Substantia nigra (tissue), 51 donors: ENCODE measurements at places on chromosomes 1 and 21.

DNA sequence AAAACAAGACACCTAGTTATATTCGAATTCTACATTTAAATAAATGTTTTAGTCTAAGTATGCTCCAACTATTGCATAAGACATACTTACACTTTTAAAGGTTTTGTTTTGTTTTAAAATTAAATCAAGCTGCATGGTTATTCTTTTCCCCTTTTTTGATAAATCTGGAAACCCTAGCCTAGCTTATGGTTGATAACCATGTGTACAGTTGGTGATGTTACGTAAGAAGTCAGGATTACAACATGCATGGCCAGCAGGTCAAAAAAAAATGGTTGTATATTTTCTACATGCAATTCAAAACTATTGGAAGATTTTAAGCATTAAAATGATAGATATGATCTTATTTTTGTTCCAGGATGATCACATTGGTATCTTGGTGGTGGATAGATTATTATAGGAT is 1600.6 kb downstream of the PLA2G4A start:
- no peak for DNase-seq

DNA sequence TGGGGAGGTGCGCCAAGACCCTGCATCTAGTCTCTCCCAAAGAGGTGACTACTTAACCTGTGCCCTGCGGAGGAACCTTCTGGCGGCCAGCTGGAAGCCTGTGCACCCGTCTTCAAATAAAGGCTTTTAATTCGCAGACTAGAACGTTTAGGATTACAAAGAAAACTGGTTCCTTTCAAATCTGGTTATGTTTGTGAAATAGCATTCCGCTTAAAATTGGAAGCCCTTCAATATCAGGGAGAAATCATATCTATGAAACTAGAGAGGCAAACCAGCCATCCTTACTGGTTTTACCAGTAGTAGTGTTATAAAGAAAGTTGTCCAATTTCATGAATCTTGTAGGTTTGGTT is 250.8 kb downstream of the FAM72C start:
- no peak for DNase-seq

- no peak for DNase-seq
Observed at GRCh38 chr1:228853637-228854036, 118.4 kb downstream of the RHOU start.

- no peak for DNase-seq
Observed at GRCh38 chr1:88973520-88974137, 18.8 kb downstream of the KYAT3 start.

- DNase-seq = no peak
Observed at GRCh38 chr1:106278716-106279115, 777.8 kb upstream of the PRMT6 start.

DNA sequence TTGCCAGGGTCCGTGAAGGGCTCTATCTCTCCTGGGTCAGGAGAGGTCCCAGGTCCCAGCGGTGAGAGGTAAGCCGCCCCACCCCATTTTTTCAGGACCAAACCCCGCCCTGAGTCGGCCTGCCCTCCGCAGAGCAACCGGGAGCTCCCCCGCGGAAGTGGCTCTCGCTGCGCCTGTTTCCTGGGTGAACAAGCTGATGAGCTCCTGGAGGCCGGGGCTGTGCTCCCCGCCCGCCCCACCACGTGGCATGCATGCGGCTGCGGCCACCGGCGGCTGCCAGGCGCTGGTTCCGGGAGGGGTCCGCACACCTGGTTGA is 32.0 kb downstream of the ZBTB17 start:
- no peak for DNase-seq

- no peak for DNase-seq
Observed at GRCh38 chr21:22536509-22536908, 1538.3 kb downstream of the NCAM2 start.

GRCh38 chr21:34333121-34333739 is 30.6 kb upstream of the KCNE2 start:
- no peak for DNase-seq

DNA sequence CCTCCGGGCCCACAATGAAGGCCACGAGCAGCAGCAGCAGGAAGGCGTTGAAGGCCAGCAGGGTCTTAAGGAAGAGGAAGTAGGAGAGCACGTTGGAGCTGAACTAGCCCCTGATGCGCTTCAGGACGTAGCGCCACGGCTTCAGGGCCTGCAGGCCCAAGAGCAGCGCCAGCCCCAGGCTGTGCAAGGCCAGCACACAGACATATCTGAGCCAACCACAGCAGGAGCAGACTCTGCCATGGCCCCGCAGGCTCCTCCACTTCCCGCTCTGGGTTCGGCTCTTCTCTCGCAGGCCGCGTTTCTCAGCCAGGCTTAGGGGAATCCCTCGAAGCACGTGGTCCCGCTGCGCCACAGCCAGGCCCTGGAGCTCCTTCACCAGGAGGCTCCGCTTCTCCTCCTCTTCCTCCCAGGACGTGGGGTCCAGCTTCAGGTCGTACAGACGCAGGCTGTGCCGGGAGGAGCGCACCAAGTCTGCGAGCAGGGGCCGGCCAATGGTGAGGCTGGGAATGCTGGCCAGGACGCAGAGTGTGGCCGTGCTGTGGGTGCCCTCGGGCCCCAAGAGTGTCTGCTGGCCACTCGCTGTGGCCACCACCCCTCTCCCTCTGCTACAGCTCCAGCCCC is 41.7 kb downstream of the ZNF691 start:
- no peak for DNase-seq

- no peak for DNase-seq
Observed at GRCh38 chr1:9079988-9080704, 10.7 kb upstream of the SLC2A5 start.

- no peak for DNase-seq
Observed at GRCh38 chr1:84834419-84835064, 58.5 kb downstream of the LPAR3 start.

GRCh38 chr21:42302076-42302650 is 13.0 kb downstream of the TFF3 start:
- no peak for DNase-seq

- DNase-seq = peak; percentile 45
Observed at GRCh38 chr1:119732465-119733168, 20.9 kb downstream of the PHGDH start.

GRCh38 chr1:212952641-212952976 is 2.3 kb downstream of the VASH2 start:
- no peak for DNase-seq

GRCh38 chr1:236066828-236067386 is 2.0 kb upstream of the NID1 start:
- peak; percentile 5 for DNase-seq

DNA sequence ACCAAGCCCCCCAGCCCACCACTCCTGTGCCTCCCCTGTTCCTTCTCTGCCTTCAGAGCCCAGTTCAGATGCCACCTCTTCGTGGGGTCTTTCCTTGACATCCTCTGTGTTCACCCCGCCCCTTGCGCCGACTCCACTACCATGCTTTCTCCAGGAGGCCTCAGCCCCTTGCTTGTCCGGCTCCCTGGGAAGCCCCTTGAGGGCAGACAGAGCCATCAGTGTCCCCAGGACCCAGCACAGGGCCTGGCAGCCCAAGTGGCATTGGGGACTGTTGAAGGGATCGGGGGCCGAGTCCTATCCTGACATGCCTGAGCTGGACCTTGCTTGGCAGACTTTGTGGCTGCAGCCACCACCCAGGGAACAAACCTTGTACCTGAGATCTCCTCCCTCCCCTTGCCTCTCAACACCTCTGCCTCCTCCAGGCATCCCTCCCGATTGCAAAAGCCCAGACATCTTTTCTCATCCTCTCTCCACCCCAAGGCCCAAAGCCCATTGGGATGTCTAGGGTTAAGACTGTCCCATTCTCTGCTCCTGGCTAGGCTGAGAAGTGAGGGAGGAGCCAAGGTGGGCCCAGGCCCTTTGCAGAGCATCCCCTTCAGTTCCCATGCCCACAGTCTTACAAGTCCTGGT is 3.4 kb downstream of the CLDN19 start:
- DNase-seq = no peak

DNA sequence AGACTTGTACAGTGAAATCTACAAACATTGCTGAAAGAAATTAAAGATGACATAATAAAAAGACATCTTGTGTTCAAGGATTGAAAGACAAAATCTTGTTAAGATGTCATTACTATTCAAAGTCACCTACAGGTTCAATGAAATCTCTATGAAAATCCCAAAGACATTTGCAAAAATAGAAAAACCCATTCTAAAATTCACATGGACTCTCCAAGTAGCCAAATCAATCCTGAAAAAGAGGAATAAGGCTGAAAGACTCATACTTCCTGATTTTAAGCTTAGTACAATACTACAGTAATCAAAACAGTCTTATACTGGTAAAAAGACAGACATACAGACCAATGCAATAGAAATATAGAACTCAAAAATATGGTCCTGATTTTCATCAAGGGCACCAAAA is 78.6 kb downstream of the PCSK9 start:
- DNase-seq = no peak

- DNase-seq = no peak
Observed at GRCh38 chr21:25428537-25428936, 178.7 kb downstream of the MRPL39 start.
